ENCODE measurements at places on chromosomes 7 and 10. TPM values are rescaled to one million over a fixed set of nuclear protein-coding genes. Genes with fewer than 3 reads are reported as not detected.

AGAP5 gene
- polyA plus RNA-seq = 3.1 TPM

PIP gene
- polyA plus RNA-seq = not detected

EEPD1 gene
- polyA plus RNA-seq = 4.8 TPM

GHRHR gene
- not detected for polyA plus RNA-seq
